ENCODE measurements at places on chromosomes 3 and 15.

DNA sequence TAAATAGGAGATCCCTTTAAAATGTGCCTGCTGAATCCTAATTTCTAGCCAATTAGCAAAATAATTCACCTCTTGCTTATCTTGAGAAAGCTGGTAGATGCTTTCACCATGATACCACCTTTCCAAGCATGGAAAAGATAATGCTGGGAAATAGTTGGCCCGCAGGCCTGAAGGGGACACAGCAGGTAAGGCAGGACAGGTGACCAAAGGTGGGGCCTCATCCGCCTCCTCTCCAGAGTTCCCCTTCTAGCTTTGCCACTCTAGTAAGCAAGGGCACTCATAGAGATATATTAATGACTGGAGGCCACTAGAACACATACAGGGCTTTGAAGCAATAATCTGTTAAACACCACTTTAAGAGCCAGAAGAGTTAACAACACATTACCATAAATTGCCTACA lies 45.5 kb downstream of the SATB1 start:
- DNase-seq, result no peak

- no peak for DNase-seq
These were observed 48.2 kb upstream of the FMN1 start for GRCh38 chr15:33242669-33243191.

DNA sequence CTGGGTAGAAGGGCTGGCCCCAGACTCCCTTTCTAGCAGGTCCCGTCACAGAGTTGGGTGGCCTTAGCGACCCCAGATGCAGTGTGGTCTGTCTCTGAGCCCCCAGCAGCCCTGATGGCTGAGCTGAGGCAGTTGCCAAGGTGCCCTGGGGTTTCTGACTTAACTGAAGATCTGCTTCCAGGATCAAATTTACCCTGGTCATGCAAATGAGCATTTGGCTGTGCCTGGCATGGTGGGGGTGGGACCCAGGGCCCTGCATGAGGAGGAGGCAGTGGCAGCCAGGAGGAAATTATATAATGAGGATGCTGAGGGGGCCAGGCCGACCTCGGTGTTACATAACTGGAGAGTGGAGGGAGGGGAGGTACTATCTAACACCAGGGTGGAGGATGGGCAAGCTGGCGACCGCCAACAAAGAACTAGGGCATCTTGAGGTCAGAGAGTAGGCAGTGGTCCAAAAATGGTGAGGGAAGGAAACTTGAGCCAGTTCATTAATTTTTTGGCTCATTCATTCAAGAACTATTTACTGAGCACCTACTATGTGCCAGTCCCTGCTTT lies 16.4 kb downstream of the PLEKHO2 start:
- DNase-seq, result no peak

DNA sequence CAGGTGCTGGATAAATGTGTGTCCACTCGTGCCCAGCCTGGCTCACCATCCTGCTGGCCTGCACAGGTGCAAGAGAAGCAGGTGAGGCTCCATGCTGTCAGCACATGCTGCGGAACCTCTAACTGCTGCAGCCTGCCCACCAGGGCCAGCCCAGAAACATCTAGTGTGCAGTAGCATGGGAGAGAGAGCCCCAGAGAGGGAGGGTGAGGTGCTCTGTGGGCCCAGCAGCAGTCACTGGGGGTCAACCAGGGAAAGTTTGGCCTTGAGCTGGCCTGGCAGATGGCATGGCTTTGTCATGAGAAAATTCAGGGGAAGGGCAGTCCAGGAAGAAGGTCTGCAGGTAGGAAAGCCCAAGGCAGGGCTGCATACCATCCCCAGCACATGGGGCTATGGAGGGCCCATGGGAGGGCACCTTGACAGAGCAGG lies 18.2 kb upstream of the PRR23E start:
- no peak for DNase-seq

GRCh38 chr15:55389264-55389607 lies 18.9 kb downstream of the CCPG1 start:
- no peak for DNase-seq
